GM06990 (cell line): ENCODE measurements at places on chromosomes 16 and 17.

DNA sequence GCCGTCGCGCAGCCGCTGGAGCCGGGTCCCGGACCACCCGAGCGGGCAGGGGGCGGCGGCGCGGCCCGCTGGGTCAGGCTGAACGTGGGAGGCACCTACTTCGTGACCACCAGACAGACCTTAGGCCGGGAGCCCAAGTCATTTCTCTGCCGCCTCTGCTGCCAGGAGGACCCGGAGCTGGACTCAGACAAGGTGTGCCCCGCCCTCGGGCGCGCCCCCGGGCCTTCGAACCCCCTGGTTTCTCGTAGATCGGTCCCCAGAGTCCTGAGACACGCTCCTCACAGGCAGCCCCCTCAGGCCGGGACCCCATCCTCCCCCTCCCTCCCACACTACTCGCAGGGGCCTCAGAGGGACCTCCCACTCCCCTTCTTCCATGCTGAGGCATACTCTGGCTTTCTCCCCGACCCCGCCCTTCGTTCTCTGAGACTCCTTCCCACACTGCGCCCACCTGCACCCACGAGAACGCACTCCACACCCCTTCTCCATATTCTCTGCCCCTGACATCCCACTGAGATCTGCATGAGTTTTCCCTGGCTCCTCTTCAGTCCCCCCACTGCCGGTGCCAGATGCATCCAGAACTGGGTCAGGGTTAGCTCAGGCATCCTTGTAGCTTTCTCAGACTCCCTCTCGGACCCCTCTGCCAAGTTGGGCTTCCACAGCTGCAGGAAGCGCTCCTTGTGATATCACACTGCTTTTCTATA, 523 bp downstream of the KCTD2 start:
- peak; percentile 46 for DNase-seq

GRCh38 chr17:37413875-37414519, 7.3 kb downstream of the TADA2A start:
- no peak for DNase-seq

- no peak for DNase-seq
These were observed 21.4 kb upstream of the SLC6A4 start for GRCh38 chr17:30256756-30257506.

- DNase-seq: no peak
These were observed 18.9 kb downstream of the COG1 start for GRCh38 chr17:73211745-73212144.

GRCh38 chr17:1197781-1198490, 18.2 kb upstream of the ABR start:
- peak; percentile 88 for DNase-seq

- no peak for DNase-seq
These were observed 85.9 kb upstream of the CHMP6 start for GRCh38 chr17:80905586-80906230.

GRCh38 chr17:42188749-42189650, 3.7 kb upstream of the HCRT start:
- DNase-seq: no peak

GRCh38 chr16:17450291-17450690, 20.5 kb downstream of the XYLT1 start:
- DNase-seq: no peak

DNA sequence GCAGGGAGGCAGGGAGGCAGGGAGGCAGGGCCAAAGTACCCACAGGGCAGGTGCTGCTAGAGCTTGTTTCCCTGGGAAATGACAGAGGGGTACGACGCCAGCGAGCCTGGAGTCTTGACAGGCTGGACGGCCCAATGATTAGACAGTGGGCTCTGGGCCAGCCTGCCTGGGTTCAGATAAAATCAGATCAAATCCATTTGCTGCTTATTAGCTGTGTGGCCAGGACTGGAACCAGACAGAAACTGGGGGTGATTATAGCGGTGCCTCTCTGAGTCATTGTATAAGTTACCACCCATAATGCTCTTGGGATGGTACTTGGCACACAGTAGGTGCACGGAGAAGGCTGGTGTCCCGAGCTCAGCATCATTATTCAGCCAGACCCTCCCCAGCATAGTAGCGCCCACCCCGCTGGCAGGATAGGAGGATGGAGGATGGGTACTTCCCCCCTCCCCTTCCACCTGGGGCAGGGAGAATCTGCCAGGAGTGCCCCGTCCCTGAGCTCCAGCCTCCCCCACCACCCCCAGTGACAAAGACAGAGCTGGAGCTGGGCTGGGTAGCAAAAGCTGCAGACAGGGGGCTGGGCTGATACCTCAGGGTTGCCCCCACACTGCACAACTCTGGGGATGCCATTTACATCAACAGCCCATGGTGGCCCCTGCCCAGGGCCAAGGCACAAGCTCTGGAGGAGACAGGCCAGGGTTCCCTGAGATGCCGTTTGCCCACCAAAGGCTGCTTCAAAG, 77.6 kb upstream of the TNRC6C start:
- DNase-seq: no peak
